ENCODE measurements at places on chromosomes 11 and 22.

GRCh38 chr11:45606514-45607281 is 58.7 kb downstream of the CHST1 start:
- DNase-seq, result no peak

GRCh38 chr22:44676441-44677352 is 25.3 kb upstream of the PRR5 start:
- peak; percentile 77 for DNase-seq

- DNase-seq, result no peak
These were observed 1.3 kb downstream of the ASCL3 start for GRCh38 chr11:8941341-8942103.

DNA sequence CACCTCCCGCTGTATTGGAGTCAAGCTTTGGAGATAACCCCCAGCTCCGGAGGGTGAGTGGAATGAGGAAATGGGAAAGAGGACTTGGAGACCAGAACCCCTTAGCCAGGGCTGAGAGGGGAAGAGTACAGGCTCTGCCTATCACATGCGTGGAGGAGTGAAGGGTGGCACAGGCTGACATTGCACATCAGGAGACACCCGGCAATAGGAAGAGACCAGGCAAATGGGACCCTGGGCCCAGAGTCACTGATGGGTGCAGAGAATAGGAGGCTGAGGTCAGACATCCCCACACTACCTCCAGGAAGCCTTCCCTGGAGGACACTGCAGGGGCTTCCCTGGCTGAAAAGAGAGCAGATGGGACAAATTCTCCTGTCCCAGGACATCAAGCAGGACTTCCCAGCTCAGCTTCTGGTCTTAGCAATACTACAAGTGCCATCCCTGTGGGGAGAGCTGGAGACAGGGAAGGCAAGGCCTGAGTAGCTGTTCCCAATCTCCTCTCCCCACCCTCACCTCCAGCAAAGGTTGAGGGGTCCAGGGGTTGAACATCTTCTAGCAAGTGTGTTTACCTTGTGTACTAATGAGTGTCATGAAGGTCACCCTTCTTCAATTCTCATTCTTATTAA is 160.7 kb downstream of the BUD13 start:
- DNase-seq, result no peak

GRCh38 chr22:46846150-46846831 is 83.8 kb downstream of the TBC1D22A start:
- DNase-seq, result no peak

GRCh38 chr11:115607621-115608221 is 103.5 kb upstream of the CADM1 start:
- DNase-seq, result no peak

GRCh38 chr22:19515654-19516377 is 8.4 kb downstream of the CLDN5 start:
- no peak for DNase-seq

DNA sequence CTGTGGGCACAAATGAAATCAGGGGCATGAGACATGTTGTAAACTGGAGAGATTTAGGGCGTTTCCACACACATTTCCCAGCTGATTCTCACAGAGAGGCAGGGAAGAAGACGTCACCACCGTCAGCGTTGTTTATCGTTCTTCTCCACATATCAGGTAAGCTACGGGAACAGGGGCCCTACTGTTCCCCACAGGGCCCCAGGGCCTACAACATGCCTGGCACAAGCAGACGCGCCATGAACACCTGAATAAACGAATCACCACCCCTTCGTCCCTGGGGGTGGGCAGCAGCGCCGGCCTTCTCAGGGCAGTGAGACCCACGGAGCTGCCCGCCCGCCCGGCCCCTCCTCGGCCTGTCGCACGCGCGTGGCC is 342 bp downstream of the EFCAB6 start:
- no peak for DNase-seq

- DNase-seq, result no peak
These were observed 20.7 kb downstream of the SPATA19 start for GRCh38 chr11:133824593-133824992.

GRCh38 chr11:106276859-106277436 is 199.5 kb downstream of the AASDHPPT start:
- DNase-seq, result peak; percentile 13

- no peak for DNase-seq
These were observed 26.7 kb downstream of the INTS4 start for GRCh38 chr11:77967753-77968152.

DNA sequence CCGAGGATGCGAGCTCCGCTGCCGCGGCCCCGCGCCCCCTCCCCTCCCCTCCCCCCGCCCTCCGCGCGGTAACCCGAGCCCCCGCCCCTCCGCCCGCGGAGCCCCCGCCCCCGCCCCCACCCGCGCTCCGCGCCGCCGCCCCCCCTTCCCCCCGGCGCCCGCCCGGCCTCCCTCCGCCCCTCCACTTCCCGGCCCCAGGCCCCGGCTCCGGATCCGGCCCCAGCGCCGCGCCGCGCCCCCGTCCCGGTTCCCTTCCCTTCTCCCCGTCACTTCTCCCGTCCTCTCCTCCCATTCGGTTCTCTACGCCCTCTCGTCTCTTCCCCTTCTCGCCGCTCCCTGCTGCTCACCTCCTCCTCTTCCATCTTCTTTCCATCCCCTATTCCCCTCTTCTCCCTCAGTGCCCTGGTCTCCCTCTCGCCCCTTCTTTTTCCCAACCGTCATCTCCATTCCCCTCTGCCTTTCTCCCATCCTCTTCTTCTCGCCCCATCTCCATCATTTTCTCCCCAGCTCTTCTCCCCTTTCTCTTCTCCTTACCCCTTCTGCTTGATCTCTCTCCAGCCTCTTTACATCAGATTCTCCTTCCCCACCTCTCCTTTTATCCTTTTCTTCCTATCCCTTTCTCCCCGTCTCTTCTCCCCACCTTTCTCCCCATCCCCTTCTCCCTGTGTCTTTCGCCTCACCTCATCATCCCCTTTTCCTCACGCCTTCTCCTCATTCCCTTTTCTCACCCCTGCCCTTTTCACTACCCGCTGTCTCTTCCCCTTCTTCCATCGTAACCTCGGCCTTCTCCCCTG is at the start of gene DCHS1:
Gene DCHS1, minus strand, starts transcription at position 20 of the 794 bp plus-strand sequence. CDS start 14,196 bp downstream, outside the sequence.
- no peak for DNase-seq

DNA sequence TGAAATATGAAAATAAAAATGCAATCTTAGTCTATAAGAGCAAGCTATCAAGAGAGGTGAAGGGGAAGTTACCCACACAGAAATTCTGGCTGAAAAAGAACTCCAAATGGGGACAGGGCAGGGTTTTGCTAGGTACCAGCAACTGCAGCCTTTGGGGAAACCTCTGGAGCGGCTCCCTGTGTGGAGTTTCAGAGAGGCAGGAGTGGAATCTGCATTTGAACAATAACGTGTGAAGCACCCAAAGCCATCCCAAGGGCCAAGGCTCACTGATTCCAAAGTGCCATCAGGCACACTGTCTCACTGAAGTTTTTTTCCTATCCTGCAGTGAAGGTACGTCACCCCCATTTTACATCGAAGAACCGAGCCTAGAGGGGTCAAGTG is 87.8 kb downstream of the KCNC1 start:
- DNase-seq, result no peak

GRCh38 chr11:112511911-112512310 is 251.3 kb upstream of the PLET1 start:
- no peak for DNase-seq

- DNase-seq, result no peak
These were observed 17.1 kb downstream of the OR6Q1 start for GRCh38 chr11:58047818-58048217.

DNA sequence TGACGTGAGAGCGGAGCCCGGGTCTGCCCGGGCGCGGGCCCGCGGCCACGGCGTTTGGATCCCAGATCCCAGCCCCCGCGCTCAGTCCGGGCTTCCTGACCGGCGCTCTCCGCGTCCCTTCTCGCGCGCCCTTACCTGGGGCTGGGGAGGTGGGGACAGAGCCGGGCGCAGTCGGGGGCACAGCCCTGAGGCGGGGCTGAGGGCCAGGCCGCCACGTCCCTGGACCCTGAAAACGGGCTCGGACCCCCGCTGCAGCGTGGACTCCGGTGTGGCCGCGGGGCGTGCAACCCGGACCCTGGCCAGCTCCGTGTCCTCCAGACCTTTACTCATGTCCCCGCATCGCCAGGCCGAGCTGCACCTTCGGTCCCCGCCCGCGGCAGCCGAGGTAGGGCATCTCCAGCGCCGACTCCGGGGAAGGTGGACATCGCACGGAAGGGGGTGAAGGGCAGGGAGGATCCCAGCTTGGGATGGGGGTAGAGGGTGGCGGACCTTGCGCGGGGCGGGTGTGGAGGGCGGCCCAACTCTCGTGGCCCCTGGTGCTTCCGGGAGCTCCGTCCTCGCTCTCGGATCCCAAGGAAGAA is 9.9 kb upstream of the AIFM3 start:
- DNase-seq, result peak; percentile 44

GRCh38 chr11:12949453-12949852 is 59.7 kb upstream of the RASSF10 start:
- DNase-seq, result no peak

DNA sequence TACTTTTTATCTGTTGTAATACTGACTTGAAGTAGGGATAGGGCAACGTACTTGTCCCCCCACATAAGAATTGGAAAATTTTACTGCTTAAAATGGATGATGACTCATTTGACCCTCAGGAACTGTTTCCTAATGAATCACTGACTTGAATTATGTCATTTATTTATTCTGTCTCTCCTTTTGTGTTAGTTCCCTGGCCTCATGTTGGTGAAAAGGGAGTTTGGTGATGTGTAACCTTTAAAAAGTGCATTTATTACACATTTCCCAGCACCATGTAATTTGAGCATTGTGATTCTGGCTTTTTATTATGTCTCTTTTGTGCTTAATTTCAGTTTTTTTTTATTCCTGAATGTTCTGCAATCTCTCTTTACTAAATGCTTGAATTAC is 20.3 kb upstream of the PGM2L1 start:
- DNase-seq, result peak; percentile 57

- no peak for DNase-seq
These were observed 785.4 kb upstream of the API5 start for GRCh38 chr11:42526426-42526825.

- DNase-seq, result no peak
These were observed 27.8 kb downstream of the CD82 start for GRCh38 chr11:44593251-44593650.

DNA sequence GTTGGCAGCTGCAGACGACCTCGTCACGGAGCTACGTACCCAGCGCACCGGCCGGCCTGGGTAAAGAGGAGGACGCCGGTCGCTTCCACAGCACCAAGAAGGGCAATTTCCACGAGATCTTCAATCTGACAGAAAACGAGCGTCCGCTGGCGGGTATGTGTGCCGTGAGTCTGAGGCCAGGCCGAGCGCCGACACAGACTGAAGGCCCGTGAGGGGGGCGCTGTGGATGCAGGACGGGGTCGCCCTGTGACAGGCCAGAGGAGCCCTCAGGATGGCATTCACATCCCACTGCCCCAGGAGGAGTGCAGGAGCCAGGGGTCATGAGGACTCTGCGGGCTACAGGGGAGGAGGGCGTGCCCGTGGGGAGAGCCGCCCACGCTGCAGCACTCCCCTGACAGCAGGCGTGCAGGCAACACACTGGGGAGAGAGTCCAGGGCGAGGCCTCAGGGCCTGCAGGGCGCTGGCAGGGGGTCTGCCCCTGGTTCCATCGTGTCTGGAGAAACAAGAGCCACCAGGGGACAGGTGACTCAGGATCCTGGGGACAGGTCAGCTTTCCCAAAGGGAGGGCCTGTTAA is 53.6 kb downstream of the GRAMD4 start:
- DNase-seq, result no peak

DNA sequence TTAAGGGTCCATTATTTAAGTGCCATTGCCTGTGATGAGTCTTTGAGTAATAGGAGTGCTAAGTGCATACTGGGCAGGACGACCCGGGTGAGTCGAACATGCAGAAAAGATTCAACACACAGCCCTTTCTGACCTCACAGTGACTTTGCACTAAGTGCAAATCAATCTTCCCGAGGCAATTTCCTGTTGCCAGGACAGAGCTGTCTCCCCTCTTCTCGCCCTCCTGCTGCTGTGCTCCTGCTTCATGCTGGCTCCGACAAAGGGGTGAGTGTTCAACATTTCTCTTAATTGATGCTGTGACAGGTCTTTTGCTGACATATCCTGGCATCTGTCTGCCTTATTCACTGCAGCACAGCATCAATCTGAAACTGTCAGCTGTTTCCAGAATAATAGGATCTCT is 42.0 kb downstream of the MCHR1 start:
- peak; percentile 84 for DNase-seq

DNA sequence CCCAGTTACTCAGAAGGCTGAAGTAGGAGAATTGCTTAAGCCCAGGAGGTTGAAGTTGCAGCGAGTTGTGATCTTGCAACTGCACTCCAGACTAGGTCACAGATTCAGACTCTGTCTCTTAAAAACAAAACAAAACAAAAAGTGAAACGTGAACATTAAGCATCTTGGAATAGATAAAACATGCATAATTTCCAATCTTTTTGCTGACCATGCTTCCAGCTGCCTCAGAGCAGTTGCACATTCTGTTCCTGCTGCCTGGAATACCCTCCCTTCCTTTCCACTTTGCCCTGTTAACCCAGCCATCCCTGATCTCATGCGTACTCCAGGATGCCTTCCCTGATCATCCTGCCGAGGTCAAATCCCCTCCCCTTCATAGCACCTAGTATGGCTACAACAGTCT is 718 bp upstream of the CCDC88B start:
- DNase-seq, result no peak

GRCh38 chr11:128492461-128492860 is 94.9 kb downstream of the ETS1 start:
- no peak for DNase-seq

GRCh38 chr11:22130462-22131053 is 62.3 kb upstream of the ANO5 start:
- no peak for DNase-seq

DNA sequence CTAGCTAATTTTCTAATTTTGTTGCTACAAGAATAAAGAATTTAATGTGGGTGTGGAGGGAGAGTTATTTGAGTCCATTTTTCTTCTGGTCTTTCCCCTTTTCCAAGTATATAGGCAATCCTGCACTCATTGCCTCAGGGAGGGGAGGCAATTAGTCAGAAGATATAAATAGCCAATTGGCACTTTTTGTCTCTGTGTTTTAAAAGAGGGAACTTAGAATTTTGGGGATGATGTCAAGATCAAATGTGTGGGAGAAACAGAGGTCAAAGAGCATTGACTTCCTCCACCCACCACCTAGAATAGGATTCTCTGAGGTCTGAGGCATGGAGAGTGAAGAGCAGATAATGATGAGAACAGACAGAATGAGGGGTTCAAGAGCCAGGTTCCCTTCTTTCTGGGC is 120.3 kb upstream of the ZC3H12C start:
- DNase-seq, result no peak

GRCh38 chr11:7672276-7672959 is 882 bp downstream of the CYB5R2 start:
- no peak for DNase-seq

- DNase-seq, result no peak
These were observed 330.7 kb upstream of the NCAM1 start for GRCh38 chr11:112630496-112630895.
